Activated CD4-positive, alpha-beta T cell treated with anti-CD3 and anti-CD28 coated beads for 48 hours (primary cell): ENCODE measurements at places on chromosomes 13 and 19.

DNA sequence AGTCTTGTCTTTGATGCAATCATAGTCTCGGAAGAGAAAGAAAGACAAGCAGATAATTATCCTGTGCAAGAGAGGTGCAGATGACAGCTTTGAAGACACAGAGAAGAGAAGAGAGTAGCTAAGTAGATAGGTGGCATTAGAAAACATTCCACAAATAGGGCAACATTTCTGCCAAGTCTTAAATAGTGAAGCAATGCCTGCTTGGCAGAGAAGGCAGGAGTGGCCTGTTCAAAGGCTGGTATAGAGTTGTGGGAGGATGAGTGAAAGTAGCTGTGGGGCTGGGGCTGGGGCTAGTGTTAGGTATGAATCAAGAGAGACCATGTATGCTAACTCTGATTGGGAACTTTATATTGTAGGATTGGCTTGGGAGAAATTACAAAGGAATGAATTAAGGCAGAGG, 305.5 kb downstream of the DNAJC15 start:
- no peak for DNase-seq

- peak; percentile 9 for DNase-seq
These were observed 302.7 kb downstream of the FGF9 start for GRCh38 chr13:21973437-21974125.

DNA sequence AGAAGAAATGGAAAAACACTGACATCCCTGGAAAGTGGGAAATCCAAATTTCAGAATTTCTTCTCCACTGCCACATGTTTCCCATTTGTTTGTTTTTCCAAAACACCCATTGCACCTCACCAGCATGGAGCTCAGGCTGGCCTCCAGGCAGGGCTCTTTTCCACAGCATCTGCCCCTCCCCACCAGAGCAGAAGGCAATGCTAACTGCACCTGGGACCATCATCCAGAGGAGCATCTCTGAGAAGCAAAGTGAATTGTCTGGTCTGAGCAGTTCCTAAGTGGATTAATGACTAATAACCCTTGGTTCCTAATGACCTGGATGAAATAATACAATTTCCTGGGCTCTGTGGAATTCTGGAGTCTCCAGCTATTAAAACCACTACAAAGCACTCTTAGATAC, 8.8 kb upstream of the CYSLTR2 start:
- no peak for DNase-seq

- DNase-seq: no peak
These were observed 245.1 kb downstream of the KCTD12 start for GRCh38 chr13:76641056-76641455.

DNA sequence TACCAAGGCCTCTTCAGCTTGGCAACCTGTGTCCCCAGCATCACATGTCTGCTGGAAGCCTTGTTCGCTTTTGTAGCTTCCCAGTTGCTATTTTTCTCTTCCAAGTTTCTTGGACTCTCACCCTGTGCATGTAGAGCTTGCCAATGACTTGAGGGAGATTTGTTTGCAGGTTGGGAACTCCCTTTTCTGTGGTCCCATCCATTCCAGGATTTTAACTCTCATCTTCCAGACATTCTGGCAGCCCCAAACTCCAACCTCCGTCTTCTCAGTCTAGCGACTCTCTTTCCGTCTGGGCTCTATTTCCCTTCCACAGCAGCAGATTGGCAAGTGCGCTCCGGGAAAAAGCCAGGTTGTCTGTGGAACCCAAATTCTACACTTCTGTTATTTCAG, 9.0 kb downstream of the PLAUR start:
- DNase-seq: no peak

GRCh38 chr19:35629332-35629633, 447 bp downstream of the RBM42 start:
- no peak for DNase-seq

- no peak for DNase-seq
These were observed 3.8 kb upstream of the LILRA5 start for GRCh38 chr19:54316746-54317107.

DNA sequence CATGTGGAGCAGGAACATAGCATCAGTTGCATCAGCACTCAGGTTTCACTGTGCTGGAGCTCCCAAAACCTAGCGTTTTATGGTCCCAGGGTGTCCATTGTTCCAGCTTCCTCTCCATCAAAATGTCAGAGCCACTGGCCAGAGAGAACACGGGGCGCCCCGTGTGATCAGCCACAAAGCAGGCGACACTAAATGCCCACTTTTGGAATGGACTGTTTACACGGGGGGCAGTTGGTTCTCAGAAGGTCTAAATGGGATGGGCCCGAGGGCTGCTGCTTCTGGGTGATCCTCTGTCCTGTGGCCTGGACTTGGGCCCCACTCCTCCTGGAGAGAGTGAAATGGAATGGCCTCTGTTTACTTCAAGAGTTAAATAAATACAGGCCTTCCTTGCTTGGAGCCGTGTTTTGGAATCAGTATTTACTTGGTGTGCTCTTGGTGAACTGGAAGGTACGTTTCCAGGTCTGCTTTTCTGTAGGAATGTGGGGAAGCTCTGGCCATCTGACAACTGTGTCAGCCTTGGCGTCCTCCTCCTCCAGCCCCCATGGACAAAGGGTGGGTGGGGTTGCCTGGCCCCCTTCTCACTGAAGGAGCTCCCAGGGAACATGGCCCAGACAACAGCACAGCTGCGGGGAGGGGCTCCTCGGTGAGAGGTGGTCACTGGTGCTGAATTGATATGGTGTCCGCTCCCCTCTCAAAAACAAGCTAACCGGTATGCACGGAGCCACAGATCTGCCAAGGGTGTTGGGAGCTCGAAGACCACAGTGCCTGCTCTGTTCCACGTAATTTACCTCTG, 16.1 kb upstream of the MCF2L start:
- no peak for DNase-seq
